Fibroblast of skin of scalp (primary cell): ENCODE measurements at places on chromosomes 5 and 9.

DNA sequence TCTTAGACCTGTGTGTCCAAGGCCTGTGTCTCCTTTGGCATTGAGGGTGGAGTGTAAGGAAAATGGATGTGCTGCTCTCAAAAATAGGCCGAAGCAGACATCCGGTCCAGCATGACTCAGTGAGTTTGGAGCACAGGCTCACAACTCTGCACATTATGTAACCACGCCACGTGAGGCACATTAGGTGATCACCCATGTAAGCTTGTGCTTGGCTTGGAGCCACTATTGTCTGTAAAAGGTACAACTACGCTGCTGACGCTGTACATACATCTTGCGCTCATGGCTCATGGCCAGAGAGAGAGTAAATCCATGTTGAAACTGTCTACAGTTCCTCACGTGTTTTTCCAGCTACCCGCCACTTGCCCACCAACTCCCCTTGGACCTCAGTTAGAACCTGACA is 177.5 kb downstream of the PDE4D start:
- no peak for DNase-seq

- no peak for DNase-seq
Observed at GRCh38 chr5:78858364-78858763, 126.7 kb downstream of the ARSB start.

DNA sequence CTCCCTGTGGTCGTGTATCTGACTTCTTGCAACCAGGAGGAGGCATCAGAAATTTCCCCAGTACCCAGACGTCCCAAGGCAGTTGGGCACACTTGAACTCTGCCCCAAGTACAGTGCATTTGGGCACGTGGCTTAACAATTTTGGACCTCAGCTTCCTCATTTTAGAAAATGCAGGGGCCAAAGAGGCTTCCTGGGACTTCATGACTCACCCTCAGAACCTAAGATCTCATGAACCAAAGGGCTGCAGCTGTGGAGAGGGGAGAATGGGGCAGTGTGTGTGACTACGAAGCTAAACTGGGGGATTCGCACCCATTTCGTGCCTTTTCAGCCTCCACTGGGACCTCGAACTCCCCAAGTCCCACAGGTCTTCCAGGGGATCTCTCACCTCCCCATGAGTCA is 59.2 kb downstream of the SYK start:
- no peak for DNase-seq

DNA sequence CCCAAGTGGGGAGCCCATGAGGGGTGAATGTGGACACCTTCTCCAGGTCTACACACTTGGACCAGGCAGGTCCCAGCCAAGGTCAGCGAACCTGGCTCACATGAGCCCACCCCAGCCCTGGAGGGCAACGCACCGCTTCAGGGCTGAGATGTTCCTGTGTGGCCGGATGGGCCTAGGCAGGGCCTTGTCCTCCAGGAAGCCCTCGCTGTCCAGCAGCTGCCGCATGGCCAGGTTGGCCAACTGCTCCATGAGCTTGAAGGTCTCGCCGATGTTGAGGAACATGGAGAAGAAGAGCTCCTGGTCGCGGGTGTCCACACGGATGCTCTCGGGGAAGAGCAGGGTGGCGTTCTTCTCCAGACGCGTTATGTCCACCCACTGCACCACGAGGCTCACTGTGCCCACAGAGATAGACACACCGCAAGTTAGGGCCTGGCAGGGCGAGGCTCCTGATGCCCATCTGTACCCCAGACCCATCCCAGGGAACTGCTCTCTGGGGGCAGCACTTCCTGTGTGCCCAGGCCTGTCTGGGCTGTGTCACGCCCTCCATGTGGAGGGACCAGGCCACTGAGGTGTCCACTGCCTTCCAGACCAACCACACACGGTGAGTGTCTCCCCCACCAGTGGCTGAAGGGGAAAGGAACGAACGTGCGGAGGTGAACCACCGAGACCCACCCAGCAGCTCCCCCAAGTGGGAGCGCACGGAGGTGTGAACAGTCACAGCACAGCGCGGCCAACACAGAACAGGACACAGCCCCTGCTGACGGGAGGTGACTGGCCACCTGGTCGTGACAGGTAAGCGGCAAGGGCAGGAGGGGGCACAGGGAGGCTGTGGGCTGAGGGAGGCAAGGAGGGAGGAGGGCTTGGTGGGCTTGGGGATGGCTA is 14.4 kb downstream of the TBC1D9B start:
- DNase-seq = no peak

DNA sequence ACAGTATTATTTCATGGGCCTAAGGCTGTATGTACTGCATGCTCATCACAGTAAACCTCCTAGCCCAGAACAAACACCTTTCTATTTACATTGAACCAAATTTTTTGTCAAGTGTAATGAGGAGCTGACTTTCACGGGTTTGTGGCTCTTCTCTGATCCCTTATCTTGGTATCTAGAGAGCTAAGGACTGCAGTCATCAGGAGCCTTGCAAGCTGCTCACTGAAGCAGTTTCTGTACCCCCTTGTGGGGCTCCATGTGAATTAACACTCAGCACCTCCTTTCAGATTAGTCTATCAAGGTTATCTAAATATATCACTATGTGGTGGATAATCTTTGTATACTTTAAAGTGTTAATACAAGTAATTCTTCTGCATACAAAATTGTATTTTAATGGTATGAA is 108.2 kb downstream of the AUH start:
- no peak for DNase-seq
